ENCODE measurements at places on chromosomes 7 and 10.

- DNase-seq: no peak
These were observed 47.8 kb downstream of the NOD1 start for GRCh38 chr7:30430777-30431176.

DNA sequence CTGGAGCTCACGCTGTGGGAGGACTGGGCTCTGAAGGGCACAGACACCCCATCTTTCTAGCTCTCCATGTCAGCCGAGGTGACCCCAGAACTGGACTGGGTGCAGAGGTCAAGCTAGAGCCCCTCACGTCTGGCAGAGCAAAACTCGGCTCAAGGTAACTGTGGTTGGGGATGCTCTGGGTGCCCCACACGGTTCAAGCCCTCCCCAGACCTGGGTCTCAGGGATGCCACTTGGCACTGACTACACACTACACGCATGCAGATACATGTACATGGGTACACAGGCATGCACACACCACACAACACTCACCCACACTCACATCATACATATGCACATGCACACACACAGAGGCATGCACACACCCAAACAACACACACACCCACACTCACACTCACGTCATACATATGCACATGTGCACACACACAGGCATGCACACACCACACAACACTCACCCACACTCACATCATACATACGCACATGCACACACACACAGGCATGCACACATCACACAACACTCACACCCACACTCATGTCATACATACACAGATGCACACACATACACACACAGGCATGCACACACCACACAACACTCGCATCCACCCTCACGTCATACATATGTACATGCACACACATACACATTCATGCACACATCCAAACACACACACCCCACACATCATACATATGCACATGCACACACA is 219.3 kb downstream of the DNAJB6 start:
- DNase-seq: no peak

DNA sequence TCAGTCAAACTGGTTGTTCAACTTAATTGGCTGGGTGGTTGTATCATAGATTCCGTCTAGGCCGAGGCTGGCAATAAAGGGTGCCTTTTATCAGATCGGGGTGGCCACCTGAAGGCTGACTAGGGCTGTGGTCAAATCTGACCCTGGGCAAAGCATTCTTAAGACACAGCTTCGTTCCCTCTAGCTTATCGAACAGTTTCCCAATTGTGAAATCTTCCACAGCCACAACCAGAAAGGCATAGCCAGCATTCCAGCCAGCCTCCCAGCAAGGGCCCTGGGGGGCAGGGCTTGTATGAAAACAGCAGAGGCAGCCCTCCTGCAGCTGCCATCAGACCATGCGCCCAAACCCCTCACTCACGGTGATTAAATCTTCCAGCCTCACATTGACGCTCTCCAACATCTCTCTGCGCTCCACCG is 42.5 kb upstream of the TMEM213 start:
- no peak for DNase-seq

GRCh38 chr7:47604496-47604890 is 22.6 kb upstream of the TNS3 start:
- DNase-seq: no peak

GRCh38 chr10:106920538-106920937 is 244.0 kb downstream of the SORCS1 start:
- no peak for DNase-seq

- peak; percentile 25 for DNase-seq
These were observed 129.2 kb downstream of the BBS9 start for GRCh38 chr7:33258491-33258951.

DNA sequence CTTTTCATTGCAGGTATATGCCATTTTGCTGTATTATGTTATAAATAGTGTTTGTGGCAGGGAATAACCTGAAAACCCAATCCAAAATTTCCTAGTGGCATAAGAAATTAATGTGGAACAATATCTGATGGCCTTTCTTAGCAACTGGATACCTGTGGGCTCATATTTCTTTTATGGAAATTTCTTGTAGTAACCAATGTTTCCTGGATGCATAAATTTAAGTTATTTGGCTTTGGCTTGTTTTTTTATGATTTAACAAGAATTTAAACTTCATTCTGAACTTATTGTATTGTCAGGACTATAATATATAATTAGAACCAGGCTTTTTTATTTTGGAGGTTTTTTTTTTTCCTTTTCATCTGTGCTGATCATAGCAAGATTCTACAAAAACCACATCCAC is 30.1 kb downstream of the TBC1D12 start:
- DNase-seq: no peak

GRCh38 chr10:48457949-48458661 is 146.8 kb downstream of the ARHGAP22 start:
- DNase-seq: no peak

- DNase-seq: no peak
These were observed 131.2 kb downstream of the PRKAG2 start for GRCh38 chr7:151745706-151746105.

DNA sequence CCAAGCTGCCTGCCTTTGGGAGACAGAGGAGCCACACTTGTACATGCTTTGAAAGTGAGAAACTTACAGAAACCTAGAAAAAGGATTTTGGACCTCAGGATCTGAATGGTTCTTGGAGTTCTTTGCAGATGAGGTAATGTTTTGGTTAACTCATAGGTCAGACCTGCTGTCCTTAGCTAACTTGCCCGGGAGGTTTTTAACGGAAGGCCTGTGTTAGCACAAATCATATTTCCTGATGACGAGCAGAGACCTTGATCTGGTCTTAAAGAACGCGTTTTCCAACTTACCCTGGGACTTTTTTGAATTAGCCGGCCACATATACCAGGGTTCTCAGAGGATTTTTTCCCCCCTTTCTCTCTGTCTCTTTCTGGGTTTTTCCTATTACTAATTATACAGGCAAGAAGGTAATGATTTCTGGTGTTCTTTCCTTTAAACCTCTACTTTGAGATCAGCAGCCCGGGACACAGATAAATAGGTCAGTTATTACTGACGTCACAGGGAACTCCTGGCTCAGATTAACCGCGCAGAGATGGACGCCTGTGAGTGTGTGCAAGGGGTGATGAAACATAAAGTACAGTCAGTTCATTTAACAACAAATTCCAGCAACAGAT is 101.7 kb upstream of the KLF6 start:
- peak; percentile 97 for DNase-seq

- DNase-seq: peak; percentile 60
These were observed 38.3 kb upstream of the BTBD16 start for GRCh38 chr10:122232769-122233168.

- no peak for DNase-seq
These were observed 23.4 kb upstream of the PSMG3 start for GRCh38 chr7:1593091-1593866.

GRCh38 chr10:80492848-80493521 is 38.9 kb downstream of the TSPAN14 start:
- no peak for DNase-seq

- peak; percentile 96 for DNase-seq
These were observed 108.4 kb upstream of the ZMIZ1 start for GRCh38 chr10:78960316-78960800.

DNA sequence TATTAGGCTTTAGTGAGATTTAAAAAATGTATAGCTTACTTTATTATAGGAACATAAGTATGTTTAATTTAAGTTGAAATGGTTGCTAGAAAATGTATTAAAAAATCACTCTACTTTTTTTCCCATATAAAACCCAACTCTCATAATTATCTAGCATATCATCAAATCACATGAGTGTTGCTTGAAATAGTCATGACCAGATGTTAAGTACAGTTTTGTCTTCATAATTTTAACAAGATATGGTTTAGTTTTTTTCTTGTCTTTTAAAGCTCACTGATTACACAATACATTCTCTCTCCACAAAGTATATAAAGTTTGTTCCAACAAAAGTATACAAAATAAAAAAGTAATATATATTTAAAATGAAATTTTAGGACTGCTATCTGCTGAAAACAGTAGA is 82.8 kb downstream of the HGF start:
- no peak for DNase-seq

GRCh38 chr7:4131063-4131462 is 551.0 kb upstream of the FOXK1 start:
- DNase-seq: no peak

- no peak for DNase-seq
These were observed 890 bp downstream of the ZFYVE27 start for GRCh38 chr10:97737770-97738265.

DNA sequence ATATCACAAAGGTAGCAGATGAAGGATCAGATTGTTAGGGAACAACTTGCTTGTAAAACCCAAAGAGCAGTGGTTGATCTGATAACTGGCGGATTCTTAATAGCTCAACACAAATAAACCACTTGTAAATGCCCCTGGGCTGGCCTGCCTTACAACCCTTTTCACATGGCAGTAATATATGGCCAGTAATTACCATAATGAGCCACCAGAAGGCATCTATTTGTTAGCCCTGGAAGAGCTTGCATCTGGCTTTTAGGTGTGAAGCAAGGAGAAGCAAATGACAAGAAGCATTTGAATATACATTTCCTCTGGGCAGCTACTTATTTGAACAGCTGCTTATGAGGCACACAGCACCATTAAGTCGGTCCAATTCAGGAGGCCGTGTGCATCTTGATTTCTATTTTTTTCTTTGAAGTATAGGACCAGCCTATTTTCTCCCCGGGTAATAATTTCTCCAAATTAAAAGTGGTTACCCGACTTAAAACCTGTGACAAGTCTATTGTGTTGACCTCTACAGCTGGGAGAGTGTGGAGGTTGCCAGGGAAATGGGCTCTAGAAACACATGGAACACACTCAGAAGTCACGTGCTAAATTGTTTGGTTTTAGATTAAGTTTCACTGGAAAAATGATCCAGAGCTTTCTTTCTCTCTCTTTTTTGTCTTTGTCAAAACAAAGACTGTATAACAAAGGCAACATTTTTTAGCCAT is 113.4 kb downstream of the SEM1 start:
- DNase-seq: peak; percentile 6

DNA sequence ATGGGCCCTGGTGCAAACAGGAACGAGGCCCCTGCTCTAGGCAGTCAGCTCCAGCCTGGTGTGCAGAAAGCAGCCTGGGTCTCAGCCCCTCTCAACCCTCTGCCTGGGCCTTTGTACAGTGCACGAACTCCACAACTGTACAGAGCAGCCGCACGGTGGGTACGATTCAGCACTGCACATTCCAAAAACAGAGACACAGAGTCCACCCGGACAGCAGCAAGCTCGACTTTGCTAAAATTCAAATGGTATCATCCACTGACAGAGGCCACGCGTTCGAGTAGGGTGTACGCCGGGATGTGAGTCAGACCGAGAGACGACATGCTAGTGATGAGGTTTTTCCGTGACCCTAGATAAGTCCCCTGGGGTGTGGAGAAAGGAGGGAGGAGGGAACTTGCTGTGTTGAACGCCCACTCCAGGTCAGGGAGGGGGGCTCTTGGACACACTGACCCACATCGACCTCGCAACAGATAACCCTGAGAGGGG is 65.6 kb upstream of the PDGFA start:
- peak; percentile 25 for DNase-seq

DNA sequence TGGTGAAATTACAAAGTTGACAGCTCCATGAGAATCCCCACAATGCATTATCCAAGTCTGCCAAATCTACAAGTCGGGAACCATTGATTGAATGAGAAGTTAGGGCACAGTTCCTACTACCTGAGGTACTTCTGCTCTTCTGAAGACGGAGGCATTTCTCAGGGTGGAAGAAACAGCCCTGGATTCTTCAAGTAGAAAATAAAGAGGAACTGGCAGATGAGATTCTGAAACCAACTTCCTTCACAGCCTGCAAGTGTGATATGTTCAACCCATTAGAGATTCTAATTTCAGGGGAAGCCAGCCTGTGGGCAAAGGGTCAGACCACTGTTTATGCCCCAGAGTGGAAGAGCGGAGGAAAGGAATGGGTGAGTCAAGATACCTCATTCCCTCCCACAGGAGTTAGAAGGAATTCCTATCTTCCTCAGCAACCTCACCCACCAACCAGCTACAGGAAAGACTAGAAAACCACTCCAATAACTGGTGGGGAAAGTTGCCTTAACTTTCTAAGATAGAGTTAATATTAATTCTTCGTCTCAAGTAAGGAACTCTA is 50.5 kb upstream of the BMPER start:
- DNase-seq: peak; percentile 86

DNA sequence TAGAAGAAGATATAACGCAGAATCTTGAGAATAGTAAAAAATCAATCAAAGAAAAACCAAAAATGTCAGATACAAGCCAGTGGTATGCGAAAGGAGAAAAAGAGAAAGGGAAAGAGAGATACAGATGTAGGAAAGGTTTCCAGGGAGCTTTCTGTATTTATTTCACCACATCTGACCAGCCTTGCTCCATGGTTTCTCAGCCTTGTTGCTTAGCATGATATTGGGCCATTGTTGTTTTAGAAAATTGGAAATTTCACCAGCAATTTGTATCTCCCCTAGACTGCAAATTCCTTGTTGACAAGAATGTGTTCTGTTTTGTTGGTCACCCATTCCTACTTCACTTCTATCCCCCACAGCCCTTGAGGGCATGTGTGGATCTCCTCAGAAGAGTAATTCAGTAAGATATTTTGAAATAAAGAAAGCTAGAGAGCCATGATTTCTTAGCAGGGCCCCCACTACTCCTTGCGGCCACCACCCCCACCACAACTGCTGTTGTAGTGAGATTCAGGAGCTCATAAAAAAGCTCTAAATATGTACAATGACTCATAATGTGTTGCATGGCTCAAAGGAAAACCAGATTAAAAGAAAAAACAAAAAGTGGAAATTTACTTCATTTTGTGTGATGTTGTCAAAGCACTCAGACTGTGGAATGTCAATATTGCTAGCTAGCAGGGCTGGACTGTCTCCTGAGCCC is 138.7 kb downstream of the CHRM2 start:
- no peak for DNase-seq

DNA sequence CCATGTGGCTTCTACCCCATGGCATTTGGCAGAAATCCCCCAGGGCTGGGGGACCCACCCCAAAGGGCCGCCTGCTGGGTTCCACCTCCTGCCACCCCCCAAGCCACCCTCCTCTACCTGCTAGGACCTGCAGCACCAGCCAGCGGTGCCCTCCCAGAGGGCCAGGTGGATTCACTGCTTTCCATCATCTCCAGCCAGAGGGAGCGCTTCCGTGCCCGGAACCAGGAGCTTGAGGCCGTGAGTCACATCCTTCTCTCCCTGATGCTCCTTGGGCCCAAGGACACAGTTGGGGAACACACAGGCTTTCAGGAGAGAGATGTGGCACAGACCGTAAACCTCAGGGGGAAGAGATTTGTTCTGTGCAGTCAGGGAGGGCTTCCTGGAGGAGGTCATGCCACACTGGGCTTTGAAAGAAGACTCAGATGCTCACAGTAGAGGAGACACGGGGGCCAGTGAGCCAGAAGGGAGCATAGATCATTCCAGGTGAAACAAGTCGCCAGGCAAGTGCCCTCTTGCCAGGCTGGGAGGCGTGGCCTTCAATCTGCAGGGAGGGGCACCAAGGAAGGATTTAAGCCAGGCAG is 11.5 kb upstream of the SH2B2 start:
- no peak for DNase-seq

All from fibroblast of mammary gland (primary cell).